ENCODE measurements at places on chromosomes 16 and 17. TPM values are rescaled to one million over a fixed set of nuclear protein-coding genes. Genes with fewer than 3 reads are reported as not detected.

The CTRB2 gene
- not detected for total RNA-seq

The HS3ST6 gene
- total RNA-seq, result not detected

The GDPD3 gene
- total RNA-seq, result 7.0 TPM

The KRT23 gene
- total RNA-seq, result not detected

The TOX3 gene
- not detected for total RNA-seq

GRCh38 chr16:11535494-11535893 lies 51.2 kb downstream of the LITAF start:
- DNase-seq, result no peak

DNA sequence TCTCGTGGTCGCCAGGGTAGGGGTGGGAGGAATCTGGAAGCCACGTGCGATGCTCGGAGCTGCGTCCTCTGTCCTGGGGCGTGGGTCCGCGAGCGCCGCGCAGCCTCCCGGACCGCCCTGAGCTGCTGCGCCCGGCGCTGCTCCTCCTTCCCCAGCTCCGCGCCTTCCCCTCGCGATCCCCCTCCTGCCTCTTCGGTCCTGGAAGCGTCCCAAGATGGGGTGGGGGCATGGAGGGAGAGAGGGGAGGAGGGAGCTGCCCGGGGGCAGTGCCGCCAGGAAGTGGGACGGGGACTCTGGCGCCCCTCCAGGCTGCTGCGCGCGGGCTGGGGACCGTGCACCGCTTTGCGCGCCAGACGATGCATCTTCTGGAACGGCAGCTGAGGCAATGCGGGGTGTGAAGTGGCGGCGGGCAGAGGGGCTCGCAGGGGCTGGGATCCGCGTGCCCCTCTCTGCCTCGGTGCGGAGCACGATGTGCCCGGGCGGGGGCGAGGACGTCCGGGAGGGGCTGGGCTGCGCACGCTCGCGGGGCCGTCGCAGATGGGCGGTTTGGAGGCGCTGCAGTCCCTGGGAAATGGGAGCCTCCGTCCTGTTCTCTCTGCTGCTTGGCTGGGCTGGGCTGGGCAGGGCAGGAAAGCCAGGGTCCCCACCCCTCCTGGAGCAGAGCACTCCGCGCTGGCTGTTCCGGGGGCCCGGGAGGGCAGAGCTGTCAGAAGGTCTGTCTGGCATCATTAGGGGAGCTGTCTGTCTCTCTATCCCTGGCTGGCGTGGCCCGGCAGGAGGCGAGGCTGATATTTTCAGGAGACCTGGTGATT lies 388.0 kb downstream of the SEC14L1 start:
- peak; percentile 68 for DNase-seq

DNA sequence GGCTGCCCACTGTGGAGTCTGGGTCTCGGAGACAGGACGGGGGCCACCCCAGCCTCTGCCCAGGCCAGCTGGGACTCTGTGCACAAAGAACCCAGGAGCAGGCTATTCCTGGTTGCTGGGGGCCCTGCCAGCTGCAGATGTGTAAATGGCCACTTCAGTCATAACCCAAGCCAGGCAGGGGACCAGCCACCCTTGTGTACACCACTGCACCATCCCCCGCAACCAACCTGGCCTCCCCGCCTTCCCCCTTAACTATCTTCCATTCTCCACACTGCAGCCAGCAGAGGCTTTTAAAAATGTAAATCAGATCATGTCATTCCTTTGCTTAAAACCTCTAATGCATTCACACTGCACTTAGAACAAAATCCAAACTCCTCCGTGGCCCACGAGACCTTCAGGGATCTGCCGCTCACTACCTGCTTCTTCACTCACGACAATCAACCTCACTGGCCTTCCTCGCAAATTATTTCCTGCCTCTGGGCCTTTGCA lies 28.3 kb downstream of the RTN4RL1 start:
- DNase-seq, result no peak

- peak; percentile 81 for DNase-seq
These were observed 44.3 kb downstream of the SOCS3 start for GRCh38 chr17:78315355-78316114.

- no peak for DNase-seq
These were observed 37.5 kb upstream of the GSG1L start for GRCh38 chr16:28100810-28101532.

GRCh38 chr16:8199390-8199789 lies 390.9 kb downstream of the TMEM114 start:
- no peak for DNase-seq

GRCh38 chr16:86387468-86388440 lies 122.6 kb upstream of the FOXF1 start:
- no peak for DNase-seq

DNA sequence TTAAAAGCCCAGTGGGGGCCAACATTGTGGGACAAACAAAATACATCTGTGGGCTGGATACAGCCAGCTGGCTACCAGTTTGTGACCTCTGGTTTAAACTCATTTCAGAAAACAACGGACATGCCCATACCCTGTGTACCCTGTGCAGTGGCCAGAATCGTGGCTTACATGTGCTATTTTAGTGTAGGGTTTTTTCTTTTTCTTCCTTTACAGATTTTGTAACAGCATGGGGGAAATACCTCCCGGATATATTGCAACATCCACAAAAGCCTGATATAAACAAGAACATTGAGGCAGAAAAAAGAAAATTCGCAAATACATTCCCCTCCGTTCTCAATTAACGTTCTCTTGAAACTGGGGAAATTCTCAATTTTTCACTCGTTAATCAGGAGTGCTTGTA lies 7.3 kb downstream of the HS3ST4 start:
- DNase-seq, result no peak

DNA sequence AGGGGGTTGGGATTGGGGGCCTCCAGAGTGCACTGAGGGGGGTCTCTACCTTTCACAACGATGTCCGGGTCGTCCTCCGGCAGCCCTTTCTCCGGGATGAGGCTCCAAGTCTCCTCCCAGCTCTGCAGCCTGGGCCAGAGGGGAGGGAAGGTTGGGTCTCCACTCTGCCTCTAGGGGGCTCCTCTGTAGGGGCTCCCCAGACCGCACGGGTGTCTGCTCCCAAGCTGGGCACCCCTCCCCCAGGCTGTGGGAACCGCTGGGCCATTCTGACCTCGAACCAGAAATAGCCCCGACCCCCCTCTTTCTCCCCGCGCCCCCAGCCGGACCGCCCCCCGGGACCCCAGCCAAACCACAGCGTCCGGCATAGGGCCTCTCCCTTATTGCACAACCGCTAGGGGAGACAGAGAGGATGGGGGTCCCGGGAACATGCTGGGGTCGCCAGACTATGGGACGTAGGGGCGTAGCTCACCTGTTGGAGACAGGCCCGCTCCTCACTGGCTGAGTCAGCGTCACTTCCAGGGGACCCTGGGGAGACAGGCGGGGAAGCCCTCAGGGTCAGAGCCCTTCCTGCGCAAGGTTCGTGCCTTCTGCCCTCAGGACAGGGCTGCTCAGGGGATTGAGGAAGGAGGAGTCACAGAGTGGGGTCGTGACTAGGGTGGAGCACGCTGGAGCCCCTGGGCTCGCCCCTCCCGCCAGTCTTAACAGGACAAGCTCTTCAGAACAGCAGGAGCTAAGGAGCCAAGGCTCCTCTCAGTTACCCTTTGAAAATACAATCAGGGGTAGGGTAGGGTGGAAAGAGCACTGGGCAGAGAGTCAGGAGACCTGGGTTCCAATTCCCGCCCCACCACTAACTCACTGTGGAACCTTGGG lies 2.7 kb downstream of the PLEKHH3 start:
- DNase-seq, result peak; percentile 50

- DNase-seq, result no peak
These were observed 38.2 kb downstream of the MARF1 start for GRCh38 chr16:15604460-15605440.

GRCh38 chr17:57350266-57350665 lies 93.9 kb downstream of the MSI2 start:
- DNase-seq, result no peak

GRCh38 chr17:7379134-7379533 lies 1.8 kb upstream of the TNK1 start:
- no peak for DNase-seq

GRCh38 chr16:55478827-55479429 lies at the start of gene MMP2:
Gene MMP2, plus strand, starts transcription at chr16:55479198. Its CDS starts 282 bp downstream, at chr16:55479480.
- DNase-seq, result no peak

DNA sequence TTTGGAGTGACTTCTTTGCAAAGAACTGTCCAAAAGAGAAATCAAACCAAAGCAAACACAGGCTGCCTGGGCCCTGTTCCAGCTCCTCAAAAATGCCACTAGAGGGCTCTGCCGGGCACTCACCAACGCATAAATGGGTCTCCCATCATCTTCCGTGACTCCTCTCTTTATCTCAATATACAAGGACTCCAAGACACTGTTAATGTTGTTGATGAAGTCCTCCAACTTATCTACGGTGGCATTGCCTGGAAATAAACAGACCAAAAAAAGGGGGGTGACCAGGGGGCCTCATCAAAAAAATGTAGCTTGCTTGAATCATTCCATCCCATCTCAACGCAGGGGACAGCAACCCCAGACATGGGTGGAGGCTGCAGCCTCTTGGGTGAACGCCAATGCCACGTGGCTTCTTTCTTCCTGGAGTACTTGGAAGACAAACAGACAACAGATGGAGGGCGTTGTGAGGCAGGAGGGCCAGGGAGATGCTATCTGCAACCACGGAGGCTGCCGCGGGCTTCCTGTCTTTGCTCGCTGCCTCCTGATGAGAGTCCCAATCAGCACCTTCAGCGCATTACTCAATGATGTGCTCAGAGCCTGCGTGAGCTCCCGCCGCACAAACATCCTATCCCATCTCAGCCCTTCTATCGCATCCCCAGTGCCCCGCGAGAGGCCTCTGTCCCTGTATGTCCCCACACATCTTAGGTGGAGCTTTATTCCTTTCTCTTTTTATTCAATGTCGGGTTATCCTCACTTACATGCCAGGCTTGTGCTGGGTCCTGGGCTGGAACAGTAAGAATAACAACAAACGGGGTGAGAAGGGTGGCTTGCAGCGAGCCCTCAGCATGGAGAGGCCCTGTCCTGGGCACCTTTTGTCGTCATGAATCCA lies 32.0 kb downstream of the KDM8 start:
- DNase-seq, result peak; percentile 90

DNA sequence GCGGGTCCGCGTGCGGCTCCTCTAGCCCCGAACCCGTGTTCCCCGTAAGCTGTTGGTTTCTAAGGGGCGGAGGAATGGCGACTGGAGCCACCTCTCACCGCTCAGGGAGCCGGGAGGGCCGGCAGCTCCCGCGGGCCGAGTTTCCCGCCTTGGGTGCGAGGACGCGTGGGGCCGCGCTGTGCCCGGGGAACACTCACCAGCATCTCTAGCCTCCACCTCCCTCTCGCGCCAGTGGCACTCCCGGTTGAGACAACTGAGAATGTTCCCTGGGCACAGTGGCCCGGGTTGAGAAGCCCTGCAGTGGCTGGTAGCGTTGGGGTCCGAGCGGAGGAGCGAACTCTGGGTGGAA lies 560 bp downstream of the TELO2 start:
- DNase-seq, result peak; percentile 37

GRCh38 chr17:6524520-6524919 lies 31.8 kb downstream of the PITPNM3 start:
- DNase-seq, result no peak

DNA sequence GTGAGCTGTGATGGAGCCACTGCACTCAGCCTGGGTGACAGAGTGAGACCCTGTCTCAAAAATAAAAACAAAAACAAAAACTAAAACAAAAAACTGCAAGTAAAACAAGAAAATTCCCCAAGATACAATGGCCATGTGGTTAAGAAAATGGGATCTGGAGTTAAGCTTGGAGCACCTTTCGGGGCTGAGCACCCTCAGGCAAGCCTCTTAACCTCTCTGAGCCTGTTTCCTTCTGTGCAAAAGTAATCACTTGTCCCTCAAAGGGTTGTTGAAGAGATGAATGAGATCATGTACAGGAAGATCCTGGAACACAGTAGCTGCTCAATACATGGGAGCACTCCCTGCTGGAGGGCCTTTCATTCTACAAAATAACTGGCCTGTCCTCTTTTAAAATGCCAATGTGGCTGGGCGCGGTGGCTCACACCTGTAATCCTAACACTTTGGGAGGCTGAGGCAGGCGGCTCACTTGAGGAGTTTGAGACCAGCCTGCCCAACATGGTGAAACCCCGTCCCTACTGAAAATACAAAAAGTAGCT lies 19.8 kb upstream of the KIFC3 start:
- no peak for DNase-seq

DNA sequence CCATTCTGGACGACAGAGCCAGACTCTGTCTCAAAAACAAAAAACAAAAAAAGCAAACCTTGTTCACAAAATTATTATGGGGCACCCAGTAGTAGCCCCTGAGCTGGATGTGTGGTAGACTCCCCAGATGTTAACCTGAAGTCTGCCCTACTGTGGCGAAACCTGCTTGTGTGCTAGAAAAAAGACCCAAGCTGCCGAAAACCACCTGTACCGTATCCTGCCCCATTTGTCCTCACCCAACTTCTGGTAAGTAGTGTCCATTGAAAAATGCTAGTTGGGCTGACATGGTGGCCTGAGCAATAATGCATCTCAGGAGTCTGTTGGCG lies 9.1 kb downstream of the RMI2 start:
- no peak for DNase-seq

DNA sequence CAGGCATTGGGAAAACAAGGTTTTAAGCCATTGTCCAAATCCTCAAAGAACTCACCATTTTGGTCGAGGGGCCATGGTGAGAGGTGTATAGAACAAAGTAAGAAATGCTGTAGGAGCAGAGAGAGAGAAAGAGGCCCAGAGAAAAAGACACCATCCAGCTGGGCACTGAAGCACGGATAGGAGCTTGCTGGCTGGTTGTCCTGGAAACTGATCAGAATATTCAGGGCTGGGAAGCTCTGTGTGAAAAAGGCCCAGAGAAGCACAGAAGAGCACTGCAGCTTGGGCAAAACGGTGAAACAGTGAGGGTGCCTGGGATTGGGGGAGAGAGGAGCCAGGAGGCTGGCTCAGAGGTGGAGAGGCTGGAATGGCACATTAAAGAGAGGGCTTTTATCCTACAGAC lies 16.5 kb downstream of the HS3ST3B1 start:
- no peak for DNase-seq

GRCh38 chr16:76614269-76614668 lies 337.1 kb downstream of the CNTNAP4 start:
- no peak for DNase-seq

DNA sequence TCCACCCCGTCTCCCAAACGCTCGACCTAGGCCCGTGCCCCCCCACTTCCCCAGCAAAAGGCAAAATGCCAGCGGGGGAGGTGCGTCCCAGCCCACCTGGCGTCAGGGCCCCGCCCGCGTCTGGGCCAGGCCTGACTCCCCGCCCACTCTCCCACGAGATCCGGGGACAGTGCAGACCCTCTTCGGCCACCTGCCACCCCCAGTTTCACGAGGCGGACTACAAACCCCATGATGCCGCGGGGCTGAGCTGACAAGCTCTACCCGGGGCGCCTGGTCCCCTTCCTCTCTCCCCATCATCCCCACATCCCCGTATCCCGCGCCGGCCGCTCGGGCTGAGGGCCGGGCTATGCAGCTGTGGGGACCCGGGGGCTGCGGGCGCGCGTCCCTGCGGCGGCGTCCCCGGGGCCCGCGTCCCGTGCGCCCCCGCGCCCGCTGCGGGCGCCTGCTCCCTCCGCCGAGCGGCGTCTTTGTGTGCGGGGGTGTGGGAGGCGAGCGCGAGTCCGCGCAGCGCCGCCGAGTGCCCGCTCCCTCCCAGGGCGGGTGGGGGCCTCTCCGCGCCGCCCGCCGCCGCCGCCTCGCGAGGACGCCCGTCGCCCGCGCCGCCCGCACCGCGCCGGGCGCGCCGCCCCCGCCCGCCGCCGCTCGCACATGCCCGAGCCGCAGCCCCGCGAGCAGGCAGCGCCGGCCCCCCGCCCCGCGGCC lies at the start of gene ANKRD13B:
Gene ANKRD13B (plus strand): TSS at position 283 of the 702 bp plus-strand sequence. CDS start 490 bp downstream, outside the sequence.
- peak; percentile 74 for DNase-seq

- no peak for DNase-seq
These were observed 68.0 kb downstream of the OR1D5 start for GRCh38 chr17:2995377-2995776.

- DNase-seq, result no peak
These were observed 1225.1 kb downstream of the CDH8 start for GRCh38 chr16:60811051-60811608.

All from activated CD4-positive, alpha-beta T cell treated with anti-CD3 and anti-CD28 coated beads for 36 hours (primary cell).